ENCODE measurements at places on chromosomes 3 and 15.

DNA sequence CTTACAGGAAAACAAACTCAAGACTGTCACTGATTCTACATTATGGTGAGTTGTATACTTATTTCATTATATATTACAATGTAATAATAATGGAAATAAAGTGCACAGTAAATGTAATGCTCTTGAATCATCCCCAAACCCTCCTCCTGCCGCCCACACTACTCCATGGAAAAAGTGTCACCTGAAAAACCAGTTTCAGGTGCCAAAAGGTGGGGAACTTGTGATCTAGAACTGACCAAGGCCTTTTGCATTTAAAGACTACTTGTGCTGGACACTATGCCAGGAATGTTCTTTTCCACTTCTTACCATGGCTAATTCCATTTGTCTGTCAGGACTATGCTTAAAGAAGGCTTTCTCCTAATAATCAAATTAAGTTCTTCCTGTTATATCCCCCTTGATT is 32.3 kb downstream of the ROBO2 start:
- DNase-seq: no peak

DNA sequence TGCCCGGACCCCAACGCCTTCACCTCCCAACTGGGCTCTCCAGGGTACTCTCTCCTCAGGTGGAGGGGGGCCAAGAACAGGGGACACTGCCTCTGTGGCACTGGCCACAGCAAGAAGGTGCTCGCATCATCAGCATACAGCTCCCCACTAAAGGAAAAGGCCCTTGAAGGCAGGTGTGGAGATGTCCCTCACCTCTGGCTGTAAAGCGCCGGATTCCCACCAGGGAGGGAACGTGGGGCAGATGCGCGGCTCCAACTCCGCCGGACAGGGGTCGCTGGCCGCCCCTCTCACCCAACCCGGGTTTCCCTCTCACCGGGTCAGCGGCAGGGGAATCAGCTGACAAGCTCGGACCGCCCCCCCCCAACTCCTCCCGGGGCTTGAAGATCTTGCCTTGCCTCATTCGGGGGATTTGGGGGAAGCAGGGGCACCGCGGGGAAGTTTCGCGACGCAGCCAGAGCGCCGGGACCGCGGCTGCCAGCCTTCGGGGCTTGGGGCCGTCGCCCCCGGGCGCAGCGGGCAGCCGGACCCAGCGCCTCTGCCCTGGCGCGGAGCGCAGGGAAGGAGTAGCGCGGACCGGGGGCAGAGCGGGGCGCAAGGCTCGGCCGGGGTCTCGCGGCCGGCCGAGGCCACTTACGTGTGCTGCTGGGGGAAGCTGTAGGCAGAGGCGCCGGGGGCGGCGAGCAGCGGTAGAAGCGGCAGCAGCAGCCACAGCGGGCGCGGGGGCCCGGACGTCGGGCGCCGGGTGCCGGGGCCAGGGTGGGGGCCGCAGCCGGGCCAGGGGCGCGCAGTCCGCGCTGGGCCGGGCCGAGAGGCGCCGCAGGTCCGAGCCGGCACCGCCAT is 630 bp downstream of the CACNA2D2 start:
- no peak for DNase-seq

GRCh38 chr15:31280831-31281216 is 45.8 kb upstream of the KLF13 start:
- no peak for DNase-seq

DNA sequence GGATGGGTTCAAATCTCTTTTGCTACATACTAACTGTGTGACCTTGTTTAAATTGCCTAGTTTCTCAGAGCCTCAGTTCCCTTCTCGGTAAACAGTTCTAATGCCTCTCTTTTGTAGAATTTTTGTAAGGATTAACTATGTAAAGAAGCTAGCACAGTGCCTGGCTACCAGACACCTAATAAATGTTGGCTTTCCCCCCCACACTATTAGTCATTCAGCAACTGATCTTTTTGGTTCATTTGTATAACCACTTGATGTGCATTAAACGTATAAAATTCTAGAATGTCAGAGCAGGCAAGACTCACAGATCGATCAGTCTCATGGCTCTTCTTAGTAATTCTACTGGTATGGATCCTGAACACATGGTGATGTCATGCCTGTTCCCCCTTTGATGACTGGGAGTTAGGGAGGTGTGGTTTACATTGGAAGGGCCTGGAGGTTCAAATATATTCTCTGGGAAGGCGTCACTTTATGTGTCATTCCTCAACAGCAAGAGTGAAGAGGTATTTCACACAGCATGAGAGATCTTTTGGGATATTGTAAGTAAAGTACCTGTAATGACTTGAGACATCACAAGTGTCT is 6.5 kb downstream of the TAGLN3 start:
- DNase-seq: no peak

DNA sequence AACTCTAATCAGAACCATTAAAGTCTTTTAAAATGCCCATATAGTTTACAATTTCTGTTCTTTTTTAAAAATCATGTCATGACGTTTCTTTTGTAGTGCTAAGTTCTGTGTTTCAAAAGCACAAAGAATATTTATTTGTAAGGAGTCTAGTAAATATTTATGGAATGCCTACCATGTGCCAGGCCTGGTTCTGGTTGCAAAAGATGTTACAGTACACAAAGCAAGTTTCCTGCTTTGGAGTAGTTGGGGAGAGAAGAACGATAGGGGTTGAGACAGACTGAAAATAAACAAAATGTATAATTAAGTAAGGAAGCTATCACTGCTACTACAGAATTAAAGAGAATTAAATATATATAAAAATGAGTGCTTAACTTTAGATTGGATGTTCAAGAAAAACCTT is 86.8 kb upstream of the CMSS1 start:
- DNase-seq: no peak

- no peak for DNase-seq
Measured at GRCh38 chr15:63080634-63081250, 38.2 kb downstream of the TPM1 start.

DNA sequence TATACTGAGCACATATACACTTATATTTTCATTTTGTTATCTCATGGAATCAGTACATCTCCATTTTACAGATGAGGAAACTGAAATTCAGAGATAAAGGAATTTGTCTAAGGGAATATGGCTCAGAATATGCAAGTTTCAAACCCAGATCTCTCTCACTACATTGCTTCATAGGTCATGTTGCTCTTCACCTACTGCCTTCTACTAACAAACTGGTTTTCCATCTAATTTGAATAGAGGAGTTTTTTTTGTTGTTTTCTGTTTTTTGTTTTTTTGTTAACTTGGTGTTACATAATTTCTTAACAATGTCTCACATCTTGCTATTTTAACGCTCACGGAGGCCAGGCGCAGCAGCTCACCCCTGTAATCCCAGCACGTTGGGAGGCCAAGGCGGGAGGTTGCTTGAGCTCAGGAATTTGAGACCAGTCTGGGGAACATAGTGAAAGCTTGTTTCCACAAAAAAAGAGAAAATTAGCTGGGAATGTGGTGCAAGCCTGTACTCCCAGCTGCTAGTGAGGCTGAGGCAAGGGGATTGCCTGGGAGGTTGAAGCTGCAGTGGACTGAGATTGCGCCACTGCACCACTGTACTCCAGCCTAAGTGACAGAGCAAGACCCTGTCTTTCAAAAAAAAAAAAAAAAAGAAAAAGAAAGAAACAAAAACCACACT is 37.0 kb downstream of the FMN1 start:
- no peak for DNase-seq

DNA sequence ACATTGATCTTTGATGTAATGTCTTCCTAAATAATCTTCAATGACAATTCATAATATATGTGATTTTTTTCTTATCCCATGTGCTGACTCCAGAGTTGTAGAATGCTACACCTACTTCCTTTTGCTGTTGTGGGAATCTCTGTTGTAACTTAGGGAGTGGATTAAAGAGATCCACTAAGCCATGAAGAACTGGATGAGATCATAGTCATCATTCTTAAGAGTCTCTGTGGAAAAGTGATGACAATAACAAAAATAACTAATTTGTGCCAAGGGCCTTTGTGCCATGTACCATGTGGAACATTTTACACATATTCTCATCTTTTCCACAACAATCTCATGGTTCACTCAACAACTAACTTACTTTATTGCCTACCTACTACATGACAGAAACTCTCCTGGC is 162.9 kb upstream of the PDZRN3 start:
- no peak for DNase-seq

- DNase-seq: no peak
Measured at GRCh38 chr3:119703820-119704531, 1.2 kb downstream of the CFAP91 start.

- no peak for DNase-seq
Measured at GRCh38 chr3:184908859-184909258, 96.9 kb downstream of the VPS8 start.

- no peak for DNase-seq
Measured at GRCh38 chr3:80099559-80100066, 331.8 kb upstream of the ROBO1 start.

GRCh38 chr15:70491201-70491621 is 272.1 kb downstream of the UACA start:
- no peak for DNase-seq

DNA sequence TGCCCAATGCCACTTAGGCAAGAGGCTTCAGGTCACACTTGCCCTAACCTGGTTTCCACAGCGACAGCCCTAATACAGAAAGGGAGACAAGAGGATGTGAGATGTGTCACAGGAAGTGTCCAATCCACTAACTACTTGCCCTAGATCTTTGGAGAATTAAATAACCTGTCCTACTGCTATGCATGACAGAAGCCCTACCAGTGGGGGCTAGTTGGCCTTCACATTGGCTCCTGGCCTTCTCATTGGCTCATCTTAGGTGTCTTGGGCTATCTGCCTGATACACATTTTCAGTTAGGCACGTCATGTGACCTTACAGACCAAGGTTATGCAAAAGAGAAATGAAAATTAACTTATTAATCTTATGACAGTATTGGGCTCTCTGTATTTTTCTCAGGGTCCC is 449.9 kb downstream of the FHIT start:
- DNase-seq: no peak

DNA sequence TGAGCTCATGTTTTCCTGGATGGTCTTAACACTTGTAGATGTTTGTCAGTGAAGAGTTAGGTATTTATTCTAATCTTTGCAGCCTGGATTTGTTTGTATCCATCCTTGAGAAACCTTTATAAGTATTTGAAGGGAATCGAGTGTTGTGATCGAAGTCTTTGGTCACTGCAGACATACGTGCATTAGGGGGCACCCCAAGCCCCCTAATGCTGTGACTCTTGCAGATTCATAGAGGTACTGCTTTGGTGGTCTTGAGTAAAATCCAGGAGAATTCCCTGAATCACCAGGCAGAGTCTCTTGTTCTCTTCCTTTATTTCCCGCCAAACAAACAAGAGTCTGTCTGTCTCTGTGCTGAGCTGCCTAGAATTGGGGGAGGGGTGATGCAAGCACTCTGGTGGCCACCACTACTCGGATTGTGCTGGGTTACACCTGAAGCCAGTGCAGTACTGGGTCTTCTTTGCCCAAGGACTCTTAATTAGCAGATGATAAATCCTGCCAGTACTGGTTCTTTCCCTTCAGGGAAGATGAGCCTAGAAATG is 170.5 kb upstream of the POU1F1 start:
- no peak for DNase-seq

- DNase-seq: no peak
Measured at GRCh38 chr3:37904601-37905000, 42.9 kb downstream of the CTDSPL start.

- DNase-seq: no peak
Measured at GRCh38 chr15:48636511-48636910, 9.0 kb downstream of the FBN1 start.

DNA sequence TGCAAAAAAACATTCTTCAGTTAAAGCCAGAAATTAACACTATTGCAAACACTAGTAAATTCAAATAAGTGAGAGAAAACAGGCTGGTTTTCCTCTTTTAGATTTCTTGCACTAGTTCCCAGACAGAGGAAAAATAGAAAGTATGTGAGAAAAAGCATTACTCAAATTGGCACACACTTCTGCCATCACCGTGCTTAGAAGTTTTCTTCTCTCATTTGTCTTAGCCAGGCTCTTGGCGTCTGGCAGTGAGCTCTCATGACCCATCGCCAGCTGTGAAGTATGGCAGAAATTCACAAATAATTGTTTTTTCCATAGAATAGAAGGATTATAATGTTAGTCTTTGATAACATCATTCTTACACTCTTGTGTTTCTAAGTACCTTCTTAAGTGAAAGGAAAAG is 515.9 kb downstream of the GBE1 start:
- DNase-seq: no peak

- no peak for DNase-seq
Measured at GRCh38 chr3:147215660-147216059, 190.7 kb downstream of the ZIC4 start.

DNA sequence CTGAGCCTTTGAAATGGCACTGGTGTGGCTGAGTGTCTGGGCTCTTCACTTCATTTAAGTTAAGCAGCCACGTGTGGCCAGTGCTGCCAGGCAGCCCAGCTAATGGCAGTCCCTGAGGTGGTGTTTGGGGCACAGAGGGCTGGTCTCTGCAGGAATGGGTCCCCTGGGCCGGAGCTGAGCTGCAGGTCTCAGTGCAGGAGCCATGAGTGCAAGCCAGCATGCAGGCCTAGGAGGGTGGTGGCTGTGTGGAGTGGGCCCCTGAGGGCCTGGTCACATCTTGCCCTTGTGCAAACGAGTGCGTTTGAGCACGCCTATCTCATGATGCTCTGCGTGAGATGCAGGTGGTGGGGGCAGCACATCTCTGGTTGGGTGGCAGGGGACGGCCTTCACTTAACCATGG is 48.9 kb downstream of the PLXNA1 start:
- DNase-seq: no peak

DNA sequence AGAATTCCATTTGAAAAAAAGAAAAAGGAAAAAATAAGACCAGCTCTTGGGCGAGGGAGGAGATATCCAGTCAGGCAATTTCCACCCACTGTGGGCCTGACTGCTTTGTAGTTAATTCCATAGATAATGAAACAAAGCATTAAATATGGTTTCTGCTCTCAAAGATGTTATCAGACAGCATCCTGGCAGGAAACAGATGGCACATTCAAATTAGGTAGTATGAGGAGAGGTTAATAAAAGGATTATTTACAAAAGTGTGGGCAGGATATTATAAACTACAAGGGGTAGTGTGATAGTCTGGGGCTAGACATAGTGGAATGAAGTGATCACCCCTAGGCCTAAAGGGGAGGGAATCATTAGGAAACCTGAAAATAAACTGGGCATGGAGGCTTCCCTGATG is 193.2 kb downstream of the CLSTN2 start:
- no peak for DNase-seq
